ENCODE measurements at places on chromosomes 1 and 21.

DNA sequence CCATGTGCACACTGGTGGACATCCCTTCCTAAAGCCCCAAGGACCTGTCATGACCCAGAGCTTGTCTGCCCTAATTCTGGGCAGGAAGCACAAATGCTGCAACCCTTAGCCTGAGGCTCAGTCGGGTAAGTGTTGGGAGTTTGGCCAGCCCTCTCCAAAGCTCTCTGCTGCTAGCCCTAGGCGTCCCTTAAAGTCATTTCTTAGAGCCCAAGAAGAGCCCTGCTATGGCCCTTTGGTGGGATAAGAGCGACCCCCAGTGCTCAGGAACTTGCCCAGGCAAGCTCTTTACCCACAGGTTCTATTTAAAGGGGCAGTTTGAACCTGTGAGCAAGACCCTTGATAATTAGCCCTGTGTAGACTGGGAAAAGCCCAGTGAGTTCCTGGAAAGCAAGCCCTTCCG is 356.8 kb downstream of the RRAGC start:
- DNase-seq: no peak

- peak; percentile 73 for DNase-seq
Observed at GRCh38 chr1:30885570-30886522, 22.7 kb downstream of the SDC3 start.

GRCh38 chr1:93738075-93738622 is 56.5 kb upstream of the BCAR3 start:
- no peak for DNase-seq

- DNase-seq: no peak
Observed at GRCh38 chr1:8856689-8857412, 21.6 kb downstream of the ENO1 start.

- DNase-seq: peak; percentile 87
Observed at GRCh38 chr1:246497331-246497915, 9.7 kb downstream of the SMYD3 start.

DNA sequence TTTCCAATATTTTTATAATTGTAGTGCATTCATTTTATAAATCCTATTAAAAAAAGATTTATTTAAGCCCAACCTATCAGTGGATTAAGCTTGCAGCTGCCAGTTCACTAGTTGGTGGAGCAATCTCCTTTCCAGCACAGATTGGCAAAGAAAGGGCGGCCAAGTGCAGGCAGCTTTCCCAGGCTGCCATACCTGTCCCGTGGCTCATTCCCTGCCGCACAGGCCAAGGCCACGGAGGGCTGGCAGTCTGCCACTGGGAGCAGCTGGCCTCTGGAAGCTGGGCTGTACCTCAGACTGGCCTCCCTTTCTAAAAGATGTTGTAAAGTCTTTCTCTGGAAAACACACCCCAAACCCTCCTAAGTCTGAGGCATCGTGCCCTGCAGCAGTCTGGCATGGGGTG is 74.2 kb downstream of the SIM2 start:
- no peak for DNase-seq

GRCh38 chr1:61640531-61641530 is 84.1 kb downstream of the TM2D1 start:
- DNase-seq: peak; percentile 24

DNA sequence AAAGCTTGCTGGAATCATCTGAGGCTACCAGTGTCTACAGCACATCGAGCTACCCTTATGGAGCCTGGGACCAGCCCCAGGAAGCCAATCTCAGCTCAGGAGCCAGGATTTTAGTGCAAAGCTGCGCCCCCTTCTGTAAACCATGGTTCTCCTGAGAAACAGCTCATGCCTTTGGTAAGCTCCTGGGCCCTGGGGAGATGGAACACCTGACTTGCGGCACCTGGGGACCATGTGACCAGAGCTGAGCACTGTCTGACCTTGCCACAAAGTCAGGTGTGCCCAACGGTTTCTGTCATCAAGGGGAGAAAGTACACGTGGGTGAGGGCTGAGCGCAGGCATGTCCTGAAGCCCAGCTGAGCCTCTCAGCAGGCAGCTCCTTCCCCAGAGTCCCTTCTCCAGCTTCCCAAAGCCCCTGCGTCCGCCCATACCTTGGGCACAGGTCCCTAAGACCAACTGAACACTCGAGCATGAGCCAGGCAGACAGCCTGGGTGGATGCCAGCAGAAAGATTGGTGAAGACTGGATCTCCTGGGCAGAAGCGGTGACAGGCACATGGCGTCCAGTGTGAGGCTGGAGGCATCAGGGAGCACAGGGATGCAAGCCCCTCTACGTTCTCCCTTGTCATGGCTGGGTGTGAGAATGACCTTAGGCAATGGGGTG is 57.9 kb upstream of the TENT5B start:
- DNase-seq: peak; percentile 28

DNA sequence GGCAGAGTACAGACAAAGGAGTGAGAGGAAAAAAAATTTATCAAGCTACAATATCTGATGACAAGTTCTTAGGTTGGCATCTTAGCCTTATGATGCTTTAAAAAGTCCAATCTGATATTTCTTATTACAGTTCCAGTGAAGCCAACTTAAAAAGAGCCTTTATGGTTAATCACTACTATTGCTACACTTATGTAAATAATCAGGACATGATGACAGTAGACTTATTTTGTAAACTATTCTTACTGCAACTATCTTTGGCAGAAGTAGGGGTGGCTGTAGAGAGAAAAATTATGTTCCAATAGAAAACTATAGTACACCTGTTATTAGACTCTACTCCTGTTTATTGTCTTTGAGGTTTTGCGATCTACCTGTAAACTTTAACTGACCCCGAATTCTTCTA is 25.8 kb upstream of the NUF2 start:
- no peak for DNase-seq

DNA sequence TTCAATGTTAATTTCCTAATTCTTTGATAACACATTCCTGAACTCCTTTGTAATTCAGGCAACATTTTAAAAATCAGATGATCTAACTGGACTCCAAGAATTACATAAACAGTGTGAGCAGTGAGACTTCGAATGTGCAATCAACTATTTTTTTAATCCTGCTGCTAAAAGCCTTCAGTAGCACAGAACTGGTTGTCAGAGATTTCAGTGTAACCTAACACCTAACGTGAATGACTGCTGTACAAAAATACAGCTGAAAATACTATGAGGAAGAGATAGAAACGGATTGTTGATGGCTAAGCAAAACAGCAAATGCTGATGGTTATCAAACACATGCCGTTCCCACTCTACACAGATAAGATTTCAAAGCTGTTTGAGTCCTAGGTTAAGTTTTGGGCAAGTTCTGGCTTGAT is 46.1 kb downstream of the APP start:
- peak; percentile 51 for DNase-seq

- no peak for DNase-seq
Observed at GRCh38 chr1:18511149-18511873, 30.6 kb downstream of the KLHDC7A start.

- DNase-seq: no peak
Observed at GRCh38 chr1:6310116-6310848, 49.4 kb upstream of the GPR153 start.

DNA sequence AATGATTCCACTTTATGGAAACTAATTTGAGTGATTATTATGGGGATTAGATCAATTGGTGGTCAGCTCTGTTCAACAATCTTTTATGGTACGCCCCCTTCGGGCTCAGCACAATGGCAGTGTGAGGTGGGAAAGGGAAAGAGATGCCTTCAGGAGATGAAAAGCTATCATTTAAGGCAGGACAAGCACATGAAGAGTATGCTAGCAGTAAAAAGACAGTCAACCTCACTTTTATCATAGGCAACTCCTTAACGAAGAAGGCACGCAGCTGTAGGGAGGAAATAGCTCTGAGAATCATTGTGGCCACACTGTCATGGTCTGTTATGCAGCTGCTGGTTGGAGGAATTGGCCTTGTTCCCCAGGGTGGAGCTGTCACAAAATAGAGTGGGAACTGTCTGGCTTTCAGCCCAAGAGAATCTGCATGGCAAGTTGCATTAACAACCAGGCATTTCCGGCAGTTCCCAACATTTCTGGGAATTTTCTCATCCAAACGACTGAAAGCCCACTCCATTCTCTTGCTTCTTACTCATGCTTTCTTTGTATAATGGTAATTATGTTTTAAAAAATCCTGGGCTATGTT is 54.4 kb upstream of the BCL10 start:
- no peak for DNase-seq

GRCh38 chr1:210857146-210857663 is 276.7 kb downstream of the KCNH1 start:
- no peak for DNase-seq

DNA sequence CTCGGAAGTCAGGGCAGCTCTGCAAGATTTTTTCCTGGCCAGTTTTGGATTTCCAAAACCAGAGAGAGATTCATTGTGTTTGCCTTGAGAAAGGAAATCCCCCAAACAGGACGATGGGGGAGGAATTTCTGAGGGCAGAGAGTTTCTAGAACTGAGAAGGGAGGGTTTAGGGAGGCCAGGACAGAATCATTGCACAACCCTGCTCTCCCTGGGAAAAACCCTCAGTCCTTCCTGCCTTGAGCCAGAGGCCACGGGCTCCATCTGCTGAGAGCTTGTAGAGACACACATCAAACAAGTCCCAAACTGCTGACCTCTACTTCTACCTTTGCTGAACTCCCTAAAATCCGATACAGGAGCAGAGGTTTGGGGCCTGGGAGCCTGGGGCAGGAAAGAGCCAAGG is 99.7 kb downstream of the NMNAT2 start:
- DNase-seq: peak; percentile 74

DNA sequence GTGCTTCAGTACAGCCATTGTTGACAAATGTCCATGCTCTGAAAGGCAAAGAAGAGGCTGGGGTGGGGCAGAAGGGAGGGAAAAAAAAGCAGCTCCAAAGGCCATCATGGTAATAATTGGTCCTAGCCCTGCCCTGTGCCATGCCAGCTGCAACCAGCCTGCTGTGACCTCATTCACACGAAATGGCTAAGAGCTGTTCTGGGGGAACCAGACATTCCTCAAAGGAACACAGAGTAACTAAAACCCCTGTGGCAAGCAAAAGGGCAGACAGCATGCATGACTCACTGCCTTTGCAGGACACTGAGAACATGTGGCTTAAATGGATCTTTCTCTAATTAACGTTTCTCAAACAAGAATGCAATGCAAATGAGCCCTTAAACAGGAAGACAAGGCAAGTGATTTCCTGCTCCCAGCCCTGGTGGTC is 42.3 kb downstream of the STYXL2 start:
- no peak for DNase-seq

GRCh38 chr1:95386371-95386770 is 152.4 kb downstream of the RWDD3 start:
- no peak for DNase-seq

DNA sequence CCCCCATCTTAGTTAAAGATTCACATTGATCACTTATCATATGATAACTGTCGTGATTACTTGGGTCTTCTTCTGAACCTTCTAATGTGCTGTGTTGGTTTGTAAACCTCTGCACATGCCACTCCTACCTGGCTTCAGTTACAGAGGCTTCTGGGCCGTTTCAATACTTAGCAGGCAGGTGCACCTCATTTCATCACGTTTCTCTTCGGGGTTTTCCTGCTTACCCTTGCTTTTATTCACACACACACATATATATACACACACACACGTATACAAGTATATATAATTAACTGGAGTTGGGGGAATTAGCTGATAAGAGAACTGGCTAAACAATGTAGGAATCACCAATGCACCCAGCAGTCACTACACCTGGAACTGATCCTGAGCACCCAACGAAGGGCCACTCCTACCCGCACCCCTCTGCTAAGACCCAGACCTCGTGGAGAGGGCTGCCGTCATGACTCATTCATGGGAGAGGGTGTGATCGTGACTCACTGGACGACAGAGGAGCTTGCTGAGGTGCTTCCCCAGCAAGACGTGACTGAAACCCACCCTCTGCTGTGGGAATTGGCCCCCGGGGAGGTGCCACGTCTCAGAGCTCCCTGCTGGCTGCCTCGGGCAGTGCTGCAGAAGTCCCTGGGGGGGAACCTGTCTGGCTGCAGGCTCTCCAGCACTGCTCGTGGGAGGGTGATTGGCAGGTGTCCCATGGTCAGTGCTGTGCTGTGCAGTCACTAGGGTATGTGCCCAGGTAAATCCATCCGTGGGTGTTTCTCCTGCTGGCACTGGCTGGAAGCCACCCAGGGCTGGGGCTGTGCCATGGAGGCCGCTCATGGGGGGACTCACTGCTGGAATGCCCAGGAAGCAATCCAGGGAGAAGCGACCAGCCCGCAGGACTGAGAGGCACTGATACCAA is 166.6 kb downstream of the DYRK1A start:
- no peak for DNase-seq

DNA sequence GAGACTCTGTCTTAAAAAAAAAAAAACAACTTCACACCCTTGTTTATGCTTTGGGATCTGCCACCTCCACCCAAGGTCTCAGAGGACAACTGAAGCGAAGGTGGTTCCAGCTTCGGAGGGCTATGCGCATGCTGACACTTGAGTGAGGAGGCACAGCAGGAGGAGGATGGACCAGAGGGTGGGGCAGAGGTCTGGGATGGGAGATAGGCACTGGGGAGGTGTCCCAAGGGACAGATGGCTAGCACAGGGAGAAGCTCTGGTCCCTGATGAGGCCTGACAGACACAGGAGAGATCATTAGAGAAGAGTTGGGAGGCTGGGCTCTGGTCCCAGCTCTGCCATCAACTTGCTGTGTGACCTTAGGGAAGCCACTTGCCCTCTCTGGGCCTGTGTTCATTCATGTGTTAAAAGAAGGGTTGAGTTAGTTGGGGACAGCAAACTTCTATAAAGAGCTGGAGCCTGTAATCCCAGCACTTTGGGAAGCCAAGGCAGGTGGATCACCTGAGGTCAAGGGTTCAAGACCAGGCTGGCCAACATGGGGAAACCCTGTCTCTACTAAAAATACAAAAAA is 16.8 kb downstream of the E2F2 start:
- DNase-seq: no peak

DNA sequence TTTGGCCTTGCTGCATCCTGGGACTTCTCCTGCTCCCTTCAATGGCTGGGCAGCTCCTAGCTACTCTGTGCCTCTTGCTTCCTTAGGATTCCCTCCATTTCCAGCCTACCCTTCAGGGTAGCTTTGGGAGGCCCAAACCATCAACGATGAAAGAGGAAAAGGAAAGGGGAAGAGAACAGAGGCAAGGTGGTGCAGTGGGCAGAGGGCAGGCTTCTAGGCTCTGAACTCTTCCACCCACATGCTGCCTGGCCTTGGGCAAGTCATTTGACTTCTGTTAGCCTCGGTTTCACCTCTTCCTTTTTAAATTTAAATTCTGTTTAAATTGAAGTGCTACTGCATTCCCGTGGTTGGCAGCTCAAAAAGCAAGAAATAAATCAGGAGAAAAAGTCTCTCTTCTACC is 5.7 kb upstream of the PPM1J start:
- DNase-seq: peak; percentile 25

DNA sequence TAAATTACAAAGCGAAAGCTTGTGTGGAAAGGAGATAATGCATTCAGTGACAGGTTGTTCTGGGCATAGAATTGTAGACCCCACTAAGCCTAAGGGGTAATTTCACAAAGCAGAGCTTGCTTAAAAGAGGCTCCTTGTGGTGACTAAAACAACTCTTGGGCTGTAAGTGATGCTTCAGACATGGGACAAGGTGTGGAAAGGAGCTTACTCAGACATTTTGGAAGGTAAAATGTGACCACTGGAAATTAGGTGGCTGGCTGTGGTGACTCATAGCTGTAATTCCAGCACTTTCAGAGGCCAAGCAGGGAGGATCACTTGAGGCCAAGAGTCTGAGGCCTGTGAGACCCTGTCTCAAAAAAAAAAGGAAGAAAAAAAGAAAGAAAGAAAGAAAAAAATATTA is 51.1 kb upstream of the LRRC8C start:
- no peak for DNase-seq

- DNase-seq: no peak
Observed at GRCh38 chr1:172270605-172271004, 149.9 kb upstream of the C1orf105 start.

- DNase-seq: no peak
Observed at GRCh38 chr21:35048706-35049617, at the start of gene RUNX1. Gene RUNX1, minus strand, starts transcription at chr21:35049302.
